ENCODE measurements at places on chromosomes 16 and 17.

DNA sequence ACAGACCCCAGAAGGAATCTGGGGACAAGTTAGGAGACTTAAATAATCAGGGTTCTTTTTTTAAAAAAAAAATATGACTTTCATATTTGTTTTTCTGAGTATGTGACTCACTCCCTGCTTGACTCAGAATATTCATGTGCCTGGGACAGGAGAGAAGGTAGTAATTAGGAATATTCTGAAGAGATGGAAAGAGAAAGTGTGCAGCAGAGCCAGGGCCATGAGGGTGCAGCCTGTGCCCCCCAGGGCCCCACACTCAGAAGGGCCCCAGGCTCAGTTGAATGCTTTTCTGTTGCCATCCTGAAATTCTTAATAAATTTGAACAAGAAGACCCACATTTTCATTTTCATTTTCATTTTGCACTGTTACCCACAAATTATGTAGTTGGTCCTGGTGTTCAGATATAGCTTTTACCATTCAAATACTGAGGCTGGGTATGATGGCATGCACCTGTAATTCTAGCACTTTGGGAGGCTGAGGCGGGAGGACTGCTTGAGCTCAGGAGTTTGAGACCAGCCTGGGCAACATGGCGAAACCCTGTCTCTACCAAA, 11.5 kb upstream of the LONP2 start:
- no peak for DNase-seq

DNA sequence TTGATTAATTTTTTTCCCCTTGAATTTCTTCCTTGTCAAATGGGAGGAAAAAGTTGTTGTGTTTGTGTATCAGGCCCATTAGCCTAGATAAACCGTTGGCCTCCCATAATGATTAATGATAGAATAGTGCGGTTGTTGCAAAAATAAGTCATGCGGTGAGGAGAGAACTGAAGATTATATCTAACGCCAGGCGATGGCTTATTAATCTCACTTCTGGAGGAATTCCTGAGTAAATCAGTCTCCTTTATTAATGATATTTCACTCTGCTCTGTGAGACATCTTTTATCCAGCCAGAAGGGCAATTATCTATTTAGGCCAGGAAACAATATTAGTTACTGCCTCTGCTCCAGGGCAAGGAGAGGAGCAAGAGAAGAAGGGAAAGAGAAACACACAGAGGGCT, 107.3 kb downstream of the IRX5 start:
- no peak for DNase-seq

GRCh38 chr16:90019543-90020259, 445 bp upstream of the DBNDD1 start:
- DNase-seq, result peak; percentile 38

DNA sequence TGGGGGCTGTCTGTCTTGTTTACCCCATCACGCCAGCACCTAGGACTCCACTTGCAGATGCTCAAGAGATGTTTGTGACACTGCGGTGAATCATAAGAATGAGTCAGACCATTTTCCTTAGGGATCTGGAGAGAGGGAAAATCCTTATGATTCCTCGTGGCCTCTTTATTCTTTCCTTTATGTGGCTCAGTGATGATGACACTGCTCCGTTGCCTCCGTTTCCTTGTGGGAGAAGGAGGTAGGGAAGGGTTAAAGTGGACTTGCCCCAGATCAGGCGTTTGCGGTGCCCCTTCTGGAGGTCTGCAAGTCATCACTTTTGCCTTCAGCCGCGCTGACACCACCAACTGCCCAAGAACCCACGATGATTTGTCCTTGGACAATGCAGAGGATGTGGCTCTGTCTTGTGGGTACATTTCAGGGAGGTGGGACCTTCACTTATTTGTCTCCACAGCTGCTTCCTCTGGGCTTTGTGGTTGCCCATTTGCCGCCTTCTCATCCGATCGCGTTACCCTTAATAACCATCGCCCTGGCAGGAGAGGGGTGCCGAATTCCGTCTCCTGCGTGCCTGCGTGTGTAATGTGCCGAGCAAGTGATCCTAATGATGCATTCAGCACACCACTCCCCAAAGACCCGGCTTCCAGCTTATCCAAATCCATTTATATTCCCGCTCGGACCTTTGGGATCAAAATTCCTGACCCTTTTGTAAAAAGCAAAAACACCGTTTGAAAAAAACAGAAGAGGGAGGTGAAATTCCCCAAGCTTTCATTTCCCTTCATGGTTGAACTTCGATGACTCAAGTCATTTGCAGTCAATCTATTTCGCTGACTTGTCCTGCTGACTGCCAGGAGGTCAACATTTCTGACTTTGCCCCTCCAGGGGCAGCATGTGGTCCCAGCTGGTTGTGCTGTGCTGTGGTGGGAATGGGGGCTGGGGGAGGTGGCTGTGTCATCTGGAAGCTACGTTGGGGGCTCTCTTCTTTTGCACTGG, 87.2 kb upstream of the IRX3 start:
- DNase-seq, result no peak

DNA sequence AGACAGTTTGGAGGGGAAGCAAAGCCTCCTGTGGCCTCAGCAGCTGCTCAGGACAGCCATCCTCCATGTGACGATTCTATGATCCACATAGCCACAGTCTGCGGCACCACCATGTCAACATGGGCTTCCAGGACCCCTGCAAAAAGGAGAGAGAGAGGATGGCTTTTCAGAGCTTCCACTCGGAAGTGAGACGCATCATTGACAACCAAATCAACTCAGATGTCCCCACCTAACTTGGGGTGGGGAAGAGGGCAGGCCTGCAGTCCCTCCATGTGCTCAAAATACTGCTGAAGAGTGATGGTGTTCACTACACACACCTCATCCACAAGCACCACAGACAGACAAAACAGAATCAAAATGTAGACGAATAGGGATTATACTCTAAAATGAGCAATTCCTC, 5.9 kb upstream of the METTL16 start:
- DNase-seq, result no peak

- no peak for DNase-seq
These were observed 1.5 kb downstream of the GAS7 start for GRCh38 chr17:10196941-10197340.
